ENCODE measurements at places on chromosomes 7 and 10. TPM values are rescaled to one million over a fixed set of nuclear protein-coding genes. Genes with fewer than 3 reads are reported as not detected.

DNA sequence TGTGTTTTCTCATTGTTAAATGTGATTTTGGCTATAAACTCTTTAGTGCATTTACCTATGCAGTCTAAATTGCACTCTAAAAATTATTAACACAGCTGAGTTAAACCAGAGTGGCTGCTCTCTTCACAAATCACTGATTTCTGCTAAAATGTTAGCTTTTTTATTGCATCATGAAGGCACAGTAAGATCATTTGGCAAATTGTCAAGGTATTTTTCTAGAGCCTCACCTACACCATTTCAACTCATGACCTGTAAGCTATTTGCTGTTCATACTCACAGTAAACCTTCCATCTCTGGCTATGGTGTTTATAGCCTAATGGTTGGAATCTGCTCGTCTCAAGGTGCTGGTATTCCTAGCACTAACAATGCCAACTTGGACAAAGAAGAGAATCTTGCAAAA lies 25.7 kb downstream of the NDUFB2 start:
- no peak for DNase-seq

DNA sequence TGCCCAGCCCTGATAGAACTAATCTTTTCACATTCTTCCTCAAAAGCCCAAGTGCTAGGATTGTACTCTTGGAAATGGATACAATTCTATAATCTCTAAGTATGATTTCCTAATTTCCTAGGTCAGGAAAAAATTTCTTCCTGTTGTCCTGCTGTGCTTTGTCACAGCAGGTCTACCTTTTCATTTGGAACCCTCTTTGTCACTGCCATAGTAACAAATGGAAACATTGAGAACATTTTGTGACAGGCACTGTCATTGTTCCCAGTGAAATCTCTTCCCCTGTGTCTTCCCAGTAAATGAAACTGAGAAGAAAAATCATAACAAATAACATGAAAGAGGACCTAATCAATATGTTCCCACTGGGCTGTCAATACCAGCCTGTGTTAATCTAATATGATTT lies 150.9 kb upstream of the KAT6B start:
- no peak for DNase-seq

GRCh38 chr7:131302876-131303707 lies 24.6 kb upstream of the MKLN1 start:
- DNase-seq: no peak

GRCh38 chr7:22192801-22193200 lies 164.2 kb downstream of the RAPGEF5 start:
- DNase-seq: no peak

GRCh38 chr10:91743465-91743864 lies 54.8 kb upstream of the TNKS2 start:
- no peak for DNase-seq

DNA sequence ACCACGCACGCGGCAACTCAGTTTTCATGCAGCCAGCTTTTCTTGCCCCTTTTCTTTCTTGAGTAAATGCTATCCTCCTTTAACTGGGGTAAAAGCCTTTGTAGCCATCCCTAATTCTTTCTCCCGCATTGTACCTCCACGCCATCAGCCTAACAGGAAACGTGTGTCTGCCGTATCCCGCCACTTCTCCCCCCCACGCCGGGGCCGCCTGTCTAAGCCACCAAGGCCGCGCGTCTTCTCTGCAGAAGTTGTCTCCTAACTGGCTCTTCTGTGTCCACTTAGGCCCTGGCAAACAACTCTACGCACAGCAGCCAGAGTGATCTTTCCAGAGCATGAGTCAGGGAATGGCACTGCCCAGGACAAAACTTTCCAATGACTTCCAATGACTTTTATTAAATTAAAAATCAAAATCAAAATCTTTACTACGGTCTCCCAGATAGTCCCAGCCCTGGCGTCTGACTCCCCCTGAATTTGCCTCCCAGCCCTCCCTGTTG lies 74.6 kb downstream of the XRCC2 start:
- no peak for DNase-seq

DNA sequence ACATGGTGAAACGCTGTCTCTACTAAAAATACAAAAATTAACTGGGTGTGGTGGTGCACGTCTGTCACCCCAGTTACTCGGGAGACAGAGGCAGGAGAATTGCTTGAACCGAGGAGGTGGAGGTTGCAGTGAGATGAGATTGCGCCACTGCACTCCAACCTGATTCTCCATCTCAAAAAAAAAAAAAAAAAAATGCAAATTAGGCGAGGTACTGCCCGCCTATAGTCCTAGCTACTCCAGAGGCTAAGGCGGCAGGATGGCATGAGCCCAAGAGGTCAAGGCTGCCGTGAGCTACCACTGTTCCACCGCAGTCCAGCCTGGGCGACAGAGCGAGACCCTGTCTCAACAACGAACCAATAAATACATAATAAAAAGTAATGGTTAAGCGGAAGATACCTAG lies 1.1 kb upstream of the EIF4H start:
- no peak for DNase-seq

DNA sequence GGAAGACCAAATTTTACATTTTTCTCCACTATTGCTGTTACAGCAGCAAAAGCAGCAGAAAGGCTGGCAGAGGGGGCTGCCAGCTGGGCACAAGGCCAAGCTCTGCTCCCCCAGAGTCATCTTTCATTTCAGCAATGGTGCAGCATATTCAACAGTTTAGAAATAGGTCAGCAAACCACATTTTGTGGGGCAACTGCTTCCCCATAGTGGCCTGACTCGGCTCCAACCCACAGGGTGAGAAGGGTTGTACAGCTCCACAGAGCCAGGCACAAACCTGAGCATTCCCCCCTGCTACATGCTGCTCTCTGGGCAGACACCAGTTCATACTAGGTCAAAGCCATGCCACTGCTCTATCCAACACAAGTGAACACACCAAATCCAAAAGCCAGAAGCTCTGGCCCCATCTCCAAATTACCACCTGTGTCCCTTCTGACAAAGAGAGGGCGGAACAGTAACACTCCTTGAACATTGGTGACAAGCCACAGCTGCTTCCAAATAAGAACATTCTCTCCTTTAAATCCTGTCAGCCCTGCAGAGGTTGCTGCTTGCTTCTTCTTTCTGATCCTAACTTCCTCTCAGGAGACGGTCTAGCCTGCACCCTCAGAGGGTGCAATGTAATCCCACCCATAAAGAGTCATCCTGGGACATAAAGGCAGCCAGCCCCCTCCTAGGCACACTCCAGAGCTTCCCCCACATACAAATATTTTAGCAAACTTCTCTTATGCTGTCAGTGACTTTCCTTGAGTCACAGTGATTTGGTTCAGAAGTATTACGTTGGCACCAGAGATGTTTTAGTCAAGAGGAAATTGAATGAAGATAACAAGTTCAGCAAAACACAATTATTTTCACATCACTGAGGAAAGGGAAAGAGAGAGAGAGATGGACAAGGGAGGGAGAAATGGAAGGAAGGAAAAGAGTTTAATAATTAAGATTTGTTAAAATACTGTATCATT lies 39.0 kb upstream of the SLIT1 start:
- DNase-seq: no peak

- DNase-seq: no peak
Observed at GRCh38 chr7:28609608-28610007, 197.3 kb downstream of the CREB5 start.

DNA sequence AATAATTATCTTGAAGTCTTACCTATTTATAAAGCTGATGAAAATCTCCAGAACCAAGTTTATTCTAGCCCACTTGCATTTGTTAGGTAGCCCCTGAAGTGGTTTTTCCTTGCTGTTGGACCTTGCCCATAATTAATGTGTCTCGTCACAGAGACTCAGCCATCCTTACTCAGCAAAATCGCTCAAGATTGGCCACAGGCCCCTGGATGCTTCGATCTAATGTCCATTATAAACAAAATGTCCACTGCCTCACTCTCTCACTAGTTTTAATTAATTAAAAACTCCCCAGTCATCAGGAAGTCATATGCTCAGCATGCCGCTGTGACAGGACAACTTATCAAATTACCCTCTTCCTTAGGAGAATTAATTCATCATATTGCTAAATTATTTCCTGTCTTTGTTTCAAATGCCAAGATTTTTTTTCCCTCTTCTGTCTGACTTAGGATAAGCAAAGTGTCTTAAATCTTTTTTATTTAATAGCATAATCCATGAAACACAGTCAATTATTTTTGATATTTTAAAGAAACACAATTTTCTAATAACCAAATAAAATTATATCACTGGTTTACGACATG lies 126.8 kb upstream of the PCLO start:
- DNase-seq: no peak

- DNase-seq: no peak
Observed at GRCh38 chr10:14349081-14349480, 18.4 kb upstream of the FRMD4A start.

- DNase-seq: no peak
Observed at GRCh38 chr7:19290968-19291367, 145.7 kb upstream of the FERD3L start.

GRCh38 chr7:41027428-41028115 lies 675.3 kb downstream of the INHBA start:
- DNase-seq: no peak

GRCh38 chr10:22443175-22443901 lies 98.0 kb downstream of the SPAG6 start:
- no peak for DNase-seq

GRCh38 chr7:122626785-122627184 lies 72.1 kb downstream of the RNF133 start:
- no peak for DNase-seq

- DNase-seq: no peak
Observed at GRCh38 chr10:101085846-101086245, 24.1 kb downstream of the KAZALD1 start.

Gene ADAM12
- 22.5 TPM for polyA plus RNA-seq
